ENCODE measurements at places on chromosomes 3 and 15.

- no peak for DNase-seq
These were observed 214.5 kb downstream of the ZIC4 start for GRCh38 chr3:147191795-147192385.

- no peak for DNase-seq
These were observed 1.5 kb upstream of the GCSAM start for GRCh38 chr3:112134335-112135124.

- no peak for DNase-seq
These were observed 74.6 kb downstream of the ARHGEF26 start for GRCh38 chr3:154195620-154196356.

GRCh38 chr3:192171213-192171612 is 556.1 kb downstream of the FGF12 start:
- no peak for DNase-seq

DNA sequence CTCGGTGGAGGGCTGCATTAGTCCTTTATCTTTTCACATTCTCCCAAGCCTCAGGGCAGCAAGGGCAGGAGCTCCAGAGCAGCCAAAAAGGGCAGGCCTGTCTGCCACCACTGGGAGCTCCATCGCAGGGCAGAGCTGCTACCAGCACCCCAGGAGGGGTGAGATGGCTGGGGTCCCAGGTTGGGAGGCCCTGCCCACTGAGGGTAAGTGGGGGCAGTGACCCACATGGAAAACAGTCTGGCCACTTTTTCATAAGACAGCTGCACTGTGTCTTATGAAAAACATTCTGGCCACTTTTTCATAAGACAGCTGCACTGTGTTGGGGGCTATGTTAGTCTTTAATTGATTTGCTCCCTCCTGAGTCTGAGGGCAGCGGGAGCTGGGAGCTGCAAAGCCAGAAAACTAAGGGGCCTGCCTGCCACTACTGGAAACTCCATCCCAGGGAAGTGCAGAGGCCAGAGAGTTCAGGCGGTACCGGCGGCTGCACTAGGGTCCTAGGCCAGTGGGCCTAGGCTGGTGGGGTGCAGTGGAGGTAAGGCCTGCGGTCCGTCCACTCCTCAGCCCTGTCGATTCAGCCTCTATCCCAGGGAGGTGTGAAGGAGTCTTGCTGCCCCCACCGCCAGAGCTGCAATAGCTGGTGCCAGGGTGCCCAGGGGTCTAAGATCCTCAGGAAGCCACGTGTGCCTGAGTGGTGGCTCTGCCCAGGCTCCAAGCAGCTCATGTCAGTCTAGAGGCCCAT is 45.4 kb downstream of the TMCO5A start:
- no peak for DNase-seq

DNA sequence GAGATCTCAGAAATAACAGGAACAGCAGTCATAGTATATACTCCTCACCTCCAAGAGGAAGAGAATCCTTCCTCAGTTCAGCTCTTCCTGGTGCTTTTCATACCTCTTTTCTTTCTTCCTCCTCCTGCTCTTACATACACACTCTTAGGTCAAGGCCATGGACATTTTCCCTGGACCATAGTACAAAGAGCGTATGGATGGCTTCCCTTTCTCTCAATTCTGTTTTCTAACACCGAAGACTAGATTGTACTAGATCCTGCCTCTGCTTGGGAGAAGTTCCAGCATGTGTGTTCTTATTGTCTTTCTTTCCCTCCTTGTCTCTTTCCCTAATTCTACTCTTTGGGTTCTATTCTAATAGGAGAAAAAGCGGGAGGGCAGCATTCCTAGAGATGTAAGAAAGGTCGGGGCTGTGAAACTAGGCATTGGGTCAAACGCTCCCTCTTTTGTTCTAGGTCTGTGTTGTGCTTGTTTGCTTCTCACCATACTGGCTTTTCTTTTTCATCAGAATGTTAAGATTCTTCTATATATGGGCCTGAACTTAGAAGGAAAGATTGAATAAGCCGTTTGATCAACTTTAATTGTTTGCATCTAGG is 77.4 kb downstream of the VPS8 start:
- DNase-seq = no peak

GRCh38 chr15:83352119-83352518 is 67.7 kb upstream of the BNC1 start:
- no peak for DNase-seq

- DNase-seq = no peak
These were observed 5.0 kb upstream of the UACA start for GRCh38 chr15:70768257-70768883.

- DNase-seq = no peak
These were observed 336.1 kb upstream of the NR2F2 start for GRCh38 chr15:95994418-95994817.

GRCh38 chr15:64622410-64623260 is 152.8 kb downstream of the RBPMS2 start:
- no peak for DNase-seq

DNA sequence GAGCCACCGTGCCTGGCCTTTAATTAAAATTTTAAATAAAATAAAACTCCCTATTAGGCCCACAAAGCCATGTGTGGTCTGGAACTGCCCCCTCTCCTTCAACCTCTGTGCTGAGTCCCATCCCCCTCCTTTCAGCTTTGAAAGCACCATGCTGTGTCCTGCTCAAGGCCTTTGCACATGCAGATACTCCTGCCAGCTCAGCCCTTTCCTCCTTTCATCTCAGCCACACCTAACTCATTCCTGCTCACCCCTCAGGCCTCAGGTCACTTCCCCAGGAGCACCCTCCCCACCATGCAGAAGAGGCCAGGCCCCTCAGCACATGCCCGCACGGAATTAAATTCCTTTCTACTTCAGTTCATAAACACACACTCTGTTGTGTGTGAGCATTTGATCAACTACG is 28.1 kb downstream of the ATRIP start:
- DNase-seq = no peak

GRCh38 chr15:65909831-65910230 is 40.5 kb downstream of the RAB11A start:
- no peak for DNase-seq

- no peak for DNase-seq
These were observed 15.4 kb downstream of the ZNF148 start for GRCh38 chr3:125359700-125360099.

DNA sequence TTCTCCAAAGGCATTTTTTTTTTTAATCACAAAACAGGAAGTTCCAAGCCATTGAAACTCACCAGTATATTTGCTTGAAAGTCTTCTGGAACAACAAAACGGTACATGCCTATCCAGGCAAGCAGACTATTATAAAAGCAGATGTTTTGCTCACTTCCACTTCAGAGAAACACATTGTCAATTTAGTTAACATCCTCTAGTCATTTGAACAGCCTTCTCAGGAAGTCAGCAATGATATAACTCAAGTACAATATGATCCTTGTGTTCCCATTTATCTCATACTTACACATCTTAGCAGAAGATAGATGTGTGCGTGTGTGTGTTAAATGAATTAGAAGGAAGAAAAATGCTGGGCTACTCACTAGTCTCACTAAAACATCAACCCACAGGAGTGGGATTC is 30.4 kb downstream of the MECOM start:
- DNase-seq = no peak

DNA sequence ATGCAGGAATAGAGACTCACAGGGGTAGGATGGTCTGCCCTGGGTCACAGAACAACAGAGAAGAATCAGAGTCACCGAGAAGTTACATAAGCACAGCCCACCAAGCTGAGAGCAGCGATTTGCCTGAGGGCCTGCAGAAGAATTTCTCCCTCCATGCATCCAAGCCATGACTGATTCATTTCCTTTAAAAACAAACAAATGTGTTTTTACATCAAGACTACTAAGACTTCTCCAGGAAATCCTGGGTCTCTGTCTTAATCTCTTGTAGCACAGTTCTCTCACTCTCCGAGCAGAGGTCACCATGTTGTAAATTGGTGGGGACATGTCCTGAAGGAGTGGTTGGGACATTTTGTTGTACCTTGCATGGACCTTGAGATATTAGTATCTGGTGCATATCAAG is 159.8 kb downstream of the THSD4 start:
- DNase-seq = no peak

- no peak for DNase-seq
These were observed 50.0 kb downstream of the RLBP1 start for GRCh38 chr15:89171136-89172072.

GRCh38 chr15:57580866-57581265 is 10.8 kb upstream of the MYZAP start:
- no peak for DNase-seq

DNA sequence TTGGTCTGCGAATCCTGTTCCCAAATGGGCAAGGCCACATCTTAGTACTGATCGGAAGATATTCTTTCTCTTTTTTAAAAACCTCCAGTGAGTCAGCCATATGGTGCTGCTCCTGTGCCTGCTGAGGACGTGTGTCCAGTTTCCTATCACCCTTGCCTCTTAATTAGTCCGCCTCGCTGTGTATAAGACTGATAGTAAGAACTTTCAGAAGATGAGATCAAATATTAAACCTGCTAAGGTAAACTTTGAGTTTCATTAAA is 612 bp downstream of the UBA5 start:
- no peak for DNase-seq

DNA sequence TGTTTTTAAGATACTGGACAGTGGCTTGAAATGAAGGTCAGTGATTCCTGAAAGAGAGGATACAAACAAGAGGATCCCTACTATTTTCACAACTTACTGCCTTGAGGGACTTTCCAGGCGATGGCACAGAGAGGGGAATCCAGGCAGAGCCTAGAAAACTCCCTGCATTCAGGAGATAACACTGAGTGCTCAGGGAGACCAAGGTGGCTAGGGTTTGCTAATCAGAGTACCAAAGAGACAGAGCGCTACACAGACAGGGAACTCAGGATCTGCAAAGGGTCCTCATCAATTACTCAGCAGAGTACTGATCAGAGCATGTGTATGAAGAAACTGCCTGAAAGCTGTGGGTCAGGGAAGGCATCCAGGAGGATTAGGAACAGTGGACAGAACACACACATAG is 11.7 kb upstream of the MRPS22 start:
- DNase-seq = no peak

GRCh38 chr3:16337856-16338540 is 73.0 kb downstream of the OXNAD1 start:
- DNase-seq = no peak

- no peak for DNase-seq
These were observed 362.3 kb upstream of the GOLIM4 start for GRCh38 chr3:168457954-168458539.

Measured in left hindlimb (tissue), 1 donor.